ENCODE measurements at places on chromosomes 3 and 15.

DNA sequence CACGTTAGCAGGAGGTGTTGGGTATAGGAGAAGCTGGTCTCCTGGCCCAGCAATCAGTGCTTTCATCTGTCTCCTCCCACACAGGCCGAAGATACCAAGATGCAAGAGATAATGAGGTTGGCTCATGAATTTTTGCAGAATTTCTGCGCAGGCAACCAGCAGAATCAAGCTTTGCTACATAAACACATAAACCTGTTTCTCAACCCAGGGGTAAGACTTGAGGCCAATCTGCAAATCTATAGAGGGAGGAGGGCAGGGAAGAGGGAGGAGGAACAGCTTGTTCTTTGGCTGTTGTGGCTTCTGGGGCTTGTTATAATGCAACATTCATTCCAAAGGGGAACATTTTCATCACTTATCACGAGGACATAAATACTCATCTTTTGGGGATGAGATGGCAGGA, 195.3 kb downstream of the ITPR1 start:
- no peak for DNase-seq

DNA sequence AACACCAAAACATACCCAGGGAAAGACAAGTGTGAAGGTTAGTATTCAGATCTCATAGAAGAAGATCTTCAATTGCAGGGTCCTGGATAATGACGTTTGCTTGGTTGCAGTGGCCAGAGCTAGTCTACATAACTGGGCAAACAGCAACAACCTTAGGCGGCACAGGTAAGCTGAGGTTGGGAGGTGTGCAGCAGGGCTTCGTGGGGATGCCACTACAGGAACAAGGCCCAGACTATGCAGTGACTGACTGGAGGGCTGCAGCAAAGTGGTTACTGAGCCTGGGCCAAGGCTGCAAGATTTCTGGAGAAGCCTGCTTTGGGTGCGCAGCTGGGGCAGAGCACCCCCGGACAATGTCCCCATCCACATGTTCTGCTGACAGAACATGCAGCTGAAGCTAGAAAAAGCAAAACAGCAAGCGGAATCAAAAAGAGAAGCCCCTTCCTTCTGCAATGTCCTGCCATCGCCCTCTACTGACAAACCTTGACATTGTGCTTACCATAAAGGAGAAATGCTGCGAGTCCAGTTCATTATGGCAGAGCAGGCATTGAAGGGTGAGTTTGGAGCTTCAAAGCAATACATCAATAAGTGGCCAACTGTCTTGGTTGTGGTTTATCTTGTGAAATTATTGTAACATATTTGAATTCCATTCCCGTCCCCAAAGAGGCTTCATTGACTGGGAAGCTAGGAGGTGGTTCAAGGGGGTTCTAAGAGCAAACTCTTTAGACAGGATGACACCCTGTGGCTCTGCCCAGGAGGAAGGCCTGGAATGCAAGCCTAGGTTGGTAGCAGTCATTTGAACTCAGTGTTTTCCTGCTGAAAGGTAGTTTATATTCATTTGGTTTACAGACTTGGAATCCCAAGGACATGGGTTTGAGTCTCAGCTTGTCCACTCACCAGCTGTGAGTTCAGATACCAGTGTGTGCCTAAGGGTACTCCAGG, 217.0 kb downstream of the PDCD6IP start:
- DNase-seq: no peak

DNA sequence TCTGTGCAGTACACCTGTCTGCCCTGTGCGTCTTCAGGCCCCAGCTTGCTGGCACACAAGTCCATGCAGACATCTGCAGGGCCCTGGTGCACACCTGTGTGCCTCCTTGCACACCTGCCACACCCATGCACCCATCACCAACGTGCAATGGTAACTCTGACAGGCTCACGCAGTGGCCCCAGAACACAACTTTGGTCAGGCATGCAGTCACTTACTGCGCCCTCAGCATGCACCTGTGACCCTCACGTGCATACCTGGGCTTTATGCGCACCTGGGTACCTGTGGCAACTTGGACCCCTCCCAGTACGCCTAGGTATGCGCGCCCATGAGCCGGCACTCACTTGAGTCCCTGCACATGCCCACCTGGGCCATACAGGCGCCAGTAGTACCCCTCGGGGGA, 1.7 kb downstream of the PLXND1 start:
- no peak for DNase-seq

DNA sequence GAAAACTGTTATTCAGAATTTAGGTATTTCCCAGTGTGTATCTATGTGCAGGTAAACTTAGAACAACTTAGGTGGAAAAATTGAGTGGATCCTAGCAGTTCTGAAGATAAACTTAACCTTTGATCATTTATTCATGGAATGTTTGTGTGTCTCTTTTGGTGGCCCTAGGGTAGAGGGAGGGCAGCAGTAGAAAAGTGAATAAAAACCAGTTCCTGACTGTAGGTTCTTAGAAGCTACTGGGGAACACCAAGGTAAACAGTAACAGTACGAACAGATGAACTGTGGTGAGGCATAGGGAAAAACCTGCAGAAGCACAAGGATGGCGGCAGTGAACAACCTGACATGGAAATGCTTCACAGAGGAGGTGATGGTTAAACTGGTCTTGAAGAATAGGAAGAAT, 2.5 kb downstream of the SNRK start:
- DNase-seq: no peak

DNA sequence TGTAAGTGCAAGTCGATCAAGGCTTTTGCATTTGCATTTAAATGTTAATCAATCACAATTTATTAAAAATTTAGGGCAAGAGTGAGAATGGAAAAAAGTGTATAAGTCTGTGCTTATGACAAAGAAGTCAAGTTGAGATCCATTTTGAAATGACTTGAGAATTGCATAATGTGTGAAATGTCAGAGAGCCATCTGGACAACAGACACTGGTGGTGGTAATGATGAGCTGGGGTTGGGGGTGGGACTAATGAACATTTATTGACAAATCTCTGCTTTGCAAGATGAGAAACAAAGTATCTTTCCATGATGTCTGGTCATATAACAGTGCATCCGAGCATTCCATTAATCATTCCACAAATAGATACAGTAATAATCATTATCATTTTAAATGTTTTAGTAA, 89.4 kb upstream of the ZBTB20 start:
- no peak for DNase-seq

- DNase-seq: no peak
Measured at GRCh38 chr3:70488131-70488530, 175.7 kb upstream of the MDFIC2 start.

GRCh38 chr3:183328823-183329222, 75.8 kb downstream of the B3GNT5 start:
- DNase-seq: no peak

- no peak for DNase-seq
Measured at GRCh38 chr3:113552851-113553250, 20.5 kb downstream of the SIDT1 start.

- no peak for DNase-seq
Measured at GRCh38 chr3:94928921-94929320, 866.1 kb downstream of the NSUN3 start.

GRCh38 chr15:94346282-94346681, 114.9 kb downstream of the MCTP2 start:
- no peak for DNase-seq

GRCh38 chr3:176562331-176562730, 635.0 kb downstream of the TBL1XR1 start:
- DNase-seq: no peak

- no peak for DNase-seq
Measured at GRCh38 chr3:148758303-148758884, 60.7 kb downstream of the AGTR1 start.

Measured in NCI-H187 treated with DMSO at 0.1 percent for 48 hours (cell line).